ENCODE measurements at places on chromosomes 4 and X. TPM values are rescaled to one million over a fixed set of nuclear protein-coding genes. Genes with fewer than 3 reads are reported as not detected.

TRIM60 gene
- total RNA-seq, result not detected

CRMP1 gene
- 6.6 TPM for total RNA-seq

ETDA gene
- not detected for total RNA-seq

EGF gene
- 0.25 TPM for total RNA-seq

AADAT gene
- total RNA-seq, result 10.0 TPM

RTL9 gene
- not detected for total RNA-seq

FMR1 gene
- 7.2 TPM for total RNA-seq

BTC gene
- total RNA-seq, result 1.5 TPM

GYPE gene
- under 0.01 TPM for total RNA-seq

COL25A1 gene
- 7.8 TPM for total RNA-seq

TCEAL6 gene
- total RNA-seq, result not detected

GSTCD gene
- total RNA-seq, result 11.0 TPM

IL1RAPL1 gene
- total RNA-seq, result 0.76 TPM

GC gene
- not detected for total RNA-seq

STK26 gene
- total RNA-seq, result 4.8 TPM

TIGD4 gene
- total RNA-seq, result not detected

MID1 gene
- 13.9 TPM for total RNA-seq

CSTF2 gene
- 25.6 TPM for total RNA-seq

NRK gene
- 17.1 TPM for total RNA-seq

RADX gene
- 0.65 TPM for total RNA-seq

SLC6A14 gene
- not detected for total RNA-seq
